HT-29 (cell line): ENCODE measurements at places on chromosomes 4 and X. TPM values are rescaled to one million over a fixed set of nuclear protein-coding genes. Genes with fewer than 3 reads are reported as not detected.

GRCh38 chrX:327660-328126 lies 9.1 kb upstream of the GTPBP6 start:
- no peak for DNase-seq

GRCh38 chr4:168773388-168774195 lies 236.5 kb downstream of the CBR4 start:
- DNase-seq, result peak; percentile 18

- DNase-seq, result no peak
Measured at GRCh38 chr4:183602557-183603027, 56.4 kb downstream of the RWDD4 start.

- no peak for DNase-seq
Measured at GRCh38 chrX:9196961-9197640, 163.2 kb upstream of the FAM9B start.

DNA sequence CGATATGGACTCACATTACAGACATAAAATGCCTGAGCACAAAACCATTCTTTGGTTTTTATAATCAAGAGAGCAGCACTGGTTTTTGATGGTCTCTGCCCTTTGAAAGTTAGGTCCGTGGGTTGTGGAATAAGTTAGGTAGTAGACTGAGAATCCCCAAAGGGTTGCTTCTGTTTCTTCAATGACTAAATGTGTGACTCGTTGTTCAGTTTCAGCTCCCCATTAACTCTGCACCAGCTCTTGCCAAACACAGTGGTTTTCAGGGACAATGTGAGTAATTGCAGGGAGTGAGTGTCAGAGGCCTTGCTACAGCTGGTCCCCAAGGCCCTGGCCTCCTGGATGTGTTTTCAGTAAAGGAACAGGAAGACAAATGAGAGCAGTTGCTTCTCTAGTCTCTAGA lies 24.8 kb downstream of the SMIM20 start:
- no peak for DNase-seq

- no peak for DNase-seq
Measured at GRCh38 chr4:150268444-150268843, 190.2 kb downstream of the DCLK2 start.

- peak; percentile 53 for DNase-seq
Measured at GRCh38 chr4:88672987-88673386, 24.6 kb downstream of the NAP1L5 start.

DNA sequence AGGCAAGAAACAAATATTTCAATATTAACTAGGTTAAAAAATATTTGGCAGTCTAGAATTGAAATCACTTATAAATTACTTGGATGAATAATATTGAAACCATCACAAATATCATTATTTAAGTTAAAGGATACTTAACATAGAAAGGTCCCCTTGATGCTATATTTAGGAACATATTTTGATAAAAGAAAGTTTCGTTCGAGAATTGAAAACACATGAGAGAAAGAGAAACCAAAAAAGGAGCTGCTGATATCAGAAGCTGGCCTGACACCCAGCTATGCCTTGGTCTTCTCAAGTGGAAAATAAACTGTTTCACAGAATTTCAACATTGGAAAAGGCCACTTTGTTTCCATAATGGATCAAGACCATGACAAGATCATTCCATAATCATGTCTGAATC lies 762.4 kb downstream of the DMD start:
- no peak for DNase-seq

- no peak for DNase-seq
Measured at GRCh38 chr4:35365186-35365585, 879.1 kb downstream of the ARAP2 start.

GRCh38 chrX:152635941-152636340 lies 1.8 kb upstream of the GABRQ start:
- peak; percentile 82 for DNase-seq

GRCh38 chrX:80808881-80809411 lies 731 bp downstream of the BRWD3 start:
- DNase-seq, result peak; percentile 39

The TMEM175 gene
- 13.7 and 33.0 TPM in 2 replicates for total RNA-seq

The PNMA5 gene
- total RNA-seq, result 0.10 and 0.37 TPM in 2 replicates

The SLC16A2 gene
- total RNA-seq, result not detected in 2 replicates

The BMP3 gene
- not detected in 2 replicates for total RNA-seq

The TDO2 gene
- 0.13 and 0.64 TPM in 2 replicates for total RNA-seq

The WDFY3 gene
- total RNA-seq, result 18.7 and 23.0 TPM in 2 replicates

The NSDHL gene
- 52.6 and 56.7 TPM in 2 replicates for total RNA-seq

The MAGEA1 gene
- not detected in 2 replicates for total RNA-seq

The UCP1 gene
- total RNA-seq, result not detected in 2 replicates
